ENCODE measurements at places on chromosomes 2 and 18.

DNA sequence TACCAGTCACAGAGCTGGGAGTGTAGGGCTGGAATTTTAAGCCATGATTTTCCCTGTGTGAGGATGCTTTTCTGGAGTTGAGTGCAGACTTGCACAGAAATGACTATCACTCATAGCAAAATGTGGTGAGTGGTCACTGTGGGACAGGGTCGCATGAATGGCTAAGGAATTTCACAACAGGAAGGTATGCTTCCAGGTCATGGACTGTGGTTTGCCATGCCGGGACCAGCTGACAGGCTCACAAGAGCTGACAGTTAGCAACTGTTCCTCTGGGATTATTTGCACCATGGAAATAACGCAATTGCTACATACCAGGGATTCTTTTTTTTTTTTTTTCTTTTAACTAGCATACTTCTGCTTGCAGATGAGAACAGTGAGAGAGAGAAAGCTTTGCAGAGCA, 3.8 kb upstream of the UXS1 start:
- DNase-seq: no peak

- no peak for DNase-seq
Measured at GRCh38 chr18:7822435-7823331, 255.6 kb downstream of the PTPRM start.

DNA sequence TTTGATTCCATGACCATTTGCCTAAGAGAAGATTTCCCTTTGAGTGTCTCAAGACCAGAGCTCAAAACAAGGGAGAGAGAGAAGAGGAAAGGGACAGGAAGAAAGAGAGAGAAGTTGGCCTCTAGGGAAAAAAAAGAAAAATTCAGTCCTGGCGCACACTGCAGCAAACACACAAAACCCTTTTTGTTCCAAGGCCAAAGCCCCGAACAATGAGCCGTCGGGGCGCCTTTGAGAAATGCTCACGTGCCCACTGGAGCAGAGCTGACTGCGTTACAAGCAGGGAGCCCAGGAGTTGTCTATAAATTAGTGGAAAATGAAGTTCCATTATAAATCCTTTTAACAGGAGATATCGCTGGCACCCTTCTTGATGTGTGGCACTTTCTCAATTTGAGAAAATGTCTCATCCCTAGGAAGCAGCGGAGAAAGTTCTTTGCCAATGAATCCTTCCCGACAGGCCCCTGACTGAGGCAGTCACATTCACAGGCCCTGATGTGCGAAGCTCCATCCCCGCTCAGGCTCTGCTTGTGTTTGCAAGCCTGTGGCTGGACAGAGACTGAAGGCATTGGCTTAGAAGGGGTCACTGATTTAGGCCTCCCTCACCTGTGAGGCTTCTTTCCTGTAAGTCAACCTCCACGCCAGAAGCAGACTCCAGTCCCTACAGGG, 32.1 kb upstream of the NCKAP5 start:
- no peak for DNase-seq

DNA sequence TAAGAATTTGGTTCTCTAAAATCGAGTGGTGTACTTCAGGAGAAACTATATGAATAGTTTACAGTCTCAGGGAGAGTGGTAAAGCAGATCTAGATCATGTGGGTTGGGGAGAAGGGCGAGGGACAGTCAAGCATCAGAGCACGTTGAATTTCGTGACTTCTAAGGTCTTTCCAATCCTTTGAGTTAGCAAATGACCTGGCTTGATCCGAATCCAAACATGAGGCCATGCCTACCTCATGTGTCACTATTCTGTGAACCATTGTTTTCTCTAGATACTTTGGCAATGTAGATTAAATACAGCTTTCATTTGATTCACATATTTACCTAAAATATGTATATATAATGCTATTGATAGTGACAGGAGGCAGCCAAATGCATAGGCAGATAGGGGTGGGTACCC, 674.9 kb downstream of the NYAP2 start:
- DNase-seq: no peak

GRCh38 chr18:7059276-7059675, 58.3 kb downstream of the LAMA1 start:
- DNase-seq: no peak

DNA sequence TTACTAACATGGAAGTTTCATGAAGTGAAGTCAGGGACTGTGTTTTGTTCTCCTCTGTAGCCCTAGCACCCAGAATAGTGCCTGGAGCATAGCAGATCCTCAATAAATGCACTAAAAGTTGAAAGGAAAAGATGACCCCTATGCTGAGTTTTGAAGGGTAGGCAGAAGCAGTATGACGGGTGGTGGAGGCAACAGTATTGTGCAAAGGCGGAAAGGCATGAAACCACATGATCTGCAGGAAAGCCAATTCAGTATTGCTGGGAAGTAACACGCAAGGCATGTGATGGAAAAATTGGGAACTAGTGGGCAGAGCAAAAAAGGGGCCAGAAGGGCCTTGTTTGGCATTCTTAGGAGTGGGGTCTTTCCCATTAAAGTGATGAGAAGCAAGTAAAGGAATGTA, 23.1 kb downstream of the DTNB start:
- DNase-seq: no peak

GRCh38 chr2:33144243-33144642, 197.5 kb downstream of the LTBP1 start:
- no peak for DNase-seq

DNA sequence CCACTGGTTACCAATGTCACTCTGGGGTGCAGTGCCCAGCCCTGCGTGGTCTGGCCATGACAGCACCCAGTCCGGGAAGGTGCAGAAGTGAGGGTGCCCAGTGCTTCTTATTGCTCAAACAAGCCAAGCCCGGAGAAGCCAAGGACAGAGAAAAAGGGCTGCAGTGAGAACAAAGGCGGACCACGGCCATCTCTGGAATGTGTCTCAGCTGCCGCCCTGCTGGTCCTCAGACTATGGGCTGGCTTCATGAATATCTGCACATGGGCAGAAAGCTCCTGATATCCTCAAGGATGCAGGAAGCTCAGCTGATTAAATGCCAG, 28.7 kb downstream of the COPS9 start:
- DNase-seq: no peak

DNA sequence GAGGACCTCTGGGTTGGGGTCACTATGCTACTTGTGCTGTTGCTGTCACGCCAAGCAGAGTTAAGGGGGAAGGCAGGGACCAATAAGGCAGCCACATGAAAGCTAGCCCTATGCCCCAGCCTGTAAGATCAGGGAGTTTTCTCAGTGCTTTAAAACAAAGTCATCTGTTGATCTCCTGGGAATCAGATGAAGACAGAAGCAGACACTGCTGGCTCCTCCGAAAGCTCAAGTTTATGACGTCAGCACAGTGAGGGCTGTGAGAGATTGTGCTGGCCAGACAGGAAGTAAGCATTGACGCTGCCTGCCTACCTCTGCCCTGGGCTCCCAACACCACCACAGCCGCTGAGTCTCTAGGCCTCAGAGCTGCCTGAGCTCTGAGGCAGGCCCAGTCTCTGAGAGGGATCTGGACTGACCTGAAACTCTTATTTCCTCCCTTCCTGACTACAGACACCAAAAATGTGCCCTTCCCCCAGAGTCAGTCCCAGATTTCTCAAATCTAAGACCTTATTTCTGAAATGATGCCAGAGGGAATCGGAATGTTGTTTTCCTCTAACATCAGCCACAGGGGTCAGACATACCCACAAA, 118.1 kb upstream of the EPAS1 start:
- DNase-seq: no peak

- DNase-seq: no peak
Measured at GRCh38 chr2:232668805-232669444, 28.2 kb upstream of the GIGYF2 start.

DNA sequence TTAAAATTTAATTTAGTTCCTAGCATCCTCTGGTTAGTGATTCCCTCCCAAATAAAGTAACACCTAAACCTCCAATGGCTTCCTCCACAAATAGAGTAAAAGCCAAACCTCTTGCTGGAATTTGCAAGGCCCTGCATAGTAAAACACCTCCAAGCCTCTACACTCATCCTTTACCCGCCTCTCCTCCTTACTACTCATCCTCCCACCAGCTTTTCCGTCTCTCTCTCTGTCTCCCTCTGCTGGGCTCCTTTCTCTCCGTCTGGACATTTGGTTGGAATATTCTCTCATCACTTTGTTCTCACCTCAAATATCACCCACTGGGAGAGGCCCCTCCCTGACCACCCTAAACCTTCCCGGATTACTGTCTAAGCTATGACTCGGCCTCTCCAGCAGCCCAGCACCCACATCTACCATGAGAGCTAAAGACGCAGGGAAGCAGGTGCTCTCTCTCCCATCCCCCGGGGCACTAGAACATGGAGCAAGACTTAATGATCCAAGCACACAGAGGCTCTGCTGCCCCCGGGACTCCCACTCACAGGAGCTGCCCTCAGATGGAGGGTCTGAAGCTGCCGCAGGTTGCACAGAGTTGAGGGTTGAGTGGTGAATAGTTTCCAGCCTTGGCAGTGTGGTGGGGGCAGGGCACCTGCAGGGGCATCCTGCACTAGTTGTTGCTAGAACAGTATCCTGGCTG, 167.2 kb downstream of the FBXO15 start:
- no peak for DNase-seq

GRCh38 chr2:43356774-43357173, 130.4 kb upstream of the ZFP36L2 start:
- no peak for DNase-seq

GRCh38 chr2:70975237-70975636, 3.2 kb upstream of the ANKRD53 start:
- DNase-seq: no peak

DNA sequence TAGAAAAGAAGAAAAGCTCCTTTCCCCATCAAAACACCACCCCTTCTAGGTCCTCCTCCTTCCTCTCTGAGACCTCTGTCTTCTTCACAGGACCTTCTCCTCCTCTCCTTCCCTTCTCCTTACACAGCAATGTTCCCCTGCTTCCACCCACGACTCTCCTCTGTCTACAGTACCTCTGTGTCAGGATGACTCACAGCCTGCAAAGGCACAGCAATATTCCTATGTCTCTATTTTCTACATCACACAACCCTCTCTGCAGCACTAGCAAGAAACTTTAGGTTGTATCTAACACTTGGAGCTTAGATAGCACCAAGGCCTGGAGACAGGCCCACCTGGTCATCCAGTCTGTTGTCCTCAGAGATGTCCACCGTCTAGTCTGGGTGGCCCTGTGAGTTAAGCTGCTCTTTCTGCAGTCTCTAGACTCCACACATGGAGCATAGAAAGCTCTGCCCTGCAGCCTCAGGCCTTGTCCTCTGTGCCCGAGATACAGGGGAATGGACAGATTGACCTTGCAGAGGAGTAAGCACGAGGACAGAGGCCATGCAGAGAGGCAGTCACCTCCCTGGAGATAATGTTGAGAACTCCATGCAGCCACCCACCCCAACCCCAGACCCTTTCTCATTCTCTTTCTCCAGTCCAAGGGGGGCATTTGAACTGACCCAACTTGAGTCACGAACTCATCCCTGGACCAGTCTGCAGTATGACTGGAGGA, 212.0 kb downstream of the TNS1 start:
- DNase-seq: no peak

GRCh38 chr2:127078666-127079270, 28.2 kb downstream of the BIN1 start:
- DNase-seq: no peak

DNA sequence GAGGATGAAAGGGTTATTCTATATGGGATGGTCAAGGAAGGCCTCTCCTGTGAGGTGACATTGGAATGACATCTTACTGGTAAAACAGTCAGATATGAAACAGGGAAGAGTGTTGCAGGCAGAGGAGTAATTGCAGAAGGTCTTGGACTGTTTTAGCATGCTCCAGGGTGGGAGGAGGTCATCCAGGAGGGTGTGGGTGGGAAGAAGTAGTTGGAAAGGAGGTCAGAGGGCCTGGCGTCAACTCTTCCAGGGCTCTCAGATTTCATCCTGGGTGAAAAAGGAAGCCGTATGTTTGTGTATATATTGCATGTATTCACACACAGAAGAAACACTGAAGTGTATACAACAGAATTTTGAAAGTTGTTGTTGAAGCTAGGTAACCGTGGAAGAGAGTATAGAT, 48.2 kb downstream of the ATP9B start:
- DNase-seq: no peak

DNA sequence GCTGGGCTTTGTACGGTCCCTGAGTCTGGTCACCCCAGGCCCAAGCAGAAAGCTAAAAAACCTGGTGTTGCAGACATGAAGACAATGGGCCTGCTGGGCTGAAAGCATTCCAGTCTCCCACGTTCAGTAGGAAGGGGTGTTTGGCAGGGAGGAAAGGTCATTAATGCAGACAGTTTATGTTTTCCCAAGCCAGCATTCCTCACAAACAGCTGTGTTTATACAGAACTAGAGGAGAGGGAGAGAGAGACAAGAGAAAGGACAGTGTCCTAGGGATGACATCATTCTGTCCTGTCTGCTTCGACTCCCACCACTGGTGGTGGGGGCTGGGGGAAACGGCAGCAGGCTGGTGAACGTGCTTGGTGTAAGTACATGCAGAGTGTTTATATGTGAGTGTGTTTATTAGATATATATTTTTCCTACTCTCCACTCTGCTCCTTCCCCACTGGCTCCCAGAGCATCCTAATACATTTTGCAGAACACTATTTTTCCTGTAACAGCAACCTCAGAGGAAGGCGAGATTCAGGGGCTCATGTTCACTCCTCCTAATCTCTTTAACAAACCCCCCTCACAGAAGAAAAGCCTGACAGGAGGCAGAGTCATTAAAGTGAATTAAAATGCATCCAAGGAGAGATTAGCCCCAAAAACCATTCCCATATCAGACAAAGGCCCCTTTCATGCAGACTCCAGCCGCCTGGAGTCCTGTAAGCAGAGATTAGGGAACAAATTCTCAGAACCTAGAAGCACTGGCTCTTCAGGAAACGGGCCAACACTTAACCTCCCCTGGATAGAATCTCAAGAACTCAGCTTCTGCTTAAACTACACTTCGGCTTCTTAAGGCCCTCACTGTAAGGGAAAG, 380.4 kb downstream of the TNS1 start:
- DNase-seq: peak; percentile 29

GRCh38 chr2:158993721-158994587, 25.5 kb downstream of the TANC1 start:
- no peak for DNase-seq

DNA sequence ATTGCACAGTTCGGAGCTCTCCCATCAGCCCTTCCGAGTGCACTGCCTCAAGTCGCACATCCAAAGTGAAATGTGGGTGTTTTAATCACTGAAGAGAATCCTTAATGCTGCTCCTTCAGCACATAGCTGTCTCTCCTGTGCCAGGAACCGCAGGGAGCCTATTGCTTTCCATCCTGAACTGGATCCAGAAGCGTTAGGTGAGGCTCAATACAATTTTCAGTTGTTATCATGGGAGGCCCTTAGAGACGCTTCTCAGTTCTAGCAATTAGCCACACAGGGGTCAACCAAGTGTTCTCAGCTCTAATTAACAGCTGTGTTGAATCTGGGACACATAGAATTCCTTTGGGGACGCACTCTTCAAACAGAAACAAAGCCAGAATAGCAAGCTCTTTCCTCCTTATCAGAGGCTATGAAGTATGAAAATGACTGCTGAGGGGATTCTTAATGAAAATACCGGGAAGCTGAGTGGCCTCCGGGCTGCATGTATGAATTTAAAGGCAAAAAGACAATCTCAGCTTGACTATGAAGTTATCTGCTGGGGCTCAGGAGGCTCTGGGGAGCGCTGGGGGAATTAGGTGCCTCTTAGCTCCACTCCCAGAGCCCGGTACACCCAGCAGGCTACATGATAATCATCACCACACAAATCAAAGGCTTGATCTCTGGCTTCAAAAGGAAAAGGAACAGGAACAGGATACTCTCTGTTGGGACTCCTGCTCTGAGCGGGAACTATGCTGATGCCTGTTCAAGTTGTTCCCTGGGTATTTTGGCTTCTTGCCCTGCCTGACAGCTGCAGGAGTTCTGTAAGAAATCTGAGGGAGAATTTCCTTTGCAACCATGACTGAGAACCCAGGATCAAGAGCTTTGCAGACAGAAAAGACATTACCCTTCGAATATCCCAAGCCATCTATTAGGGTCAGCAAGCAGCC, 55.4 kb upstream of the NCOA1 start:
- DNase-seq: no peak

GRCh38 chr2:236874866-236875481, 210.7 kb upstream of the COPS8 start:
- DNase-seq: no peak

Measured in NCI-H1105 (cell line).